ENCODE measurements at places on chromosomes 2 and 18.

DNA sequence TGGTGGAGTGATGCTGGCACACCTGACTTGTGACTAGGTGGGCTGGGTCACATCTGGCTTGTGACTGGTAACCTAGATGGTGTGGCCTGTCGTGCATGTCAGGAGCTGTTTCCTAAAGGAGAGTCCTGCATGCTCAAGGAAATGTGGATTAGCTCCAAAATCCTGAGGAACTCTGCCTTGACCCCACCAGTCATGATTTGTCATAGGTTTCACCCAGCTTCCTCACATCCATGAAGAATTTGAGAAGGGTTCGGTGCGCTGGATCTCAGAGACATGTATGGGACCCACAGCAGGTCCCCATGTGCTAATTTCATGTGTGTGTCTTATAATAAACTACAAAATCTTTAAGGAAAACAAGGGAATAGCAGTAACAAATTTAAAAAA lies 107.2 kb downstream of the COL6A3 start:
- DNase-seq: no peak

- DNase-seq: no peak
Observed at GRCh38 chr2:204647626-204648025, 102.4 kb downstream of the PARD3B start.

GRCh38 chr2:189836644-189837043 lies 52.4 kb downstream of the PMS1 start:
- DNase-seq: no peak

DNA sequence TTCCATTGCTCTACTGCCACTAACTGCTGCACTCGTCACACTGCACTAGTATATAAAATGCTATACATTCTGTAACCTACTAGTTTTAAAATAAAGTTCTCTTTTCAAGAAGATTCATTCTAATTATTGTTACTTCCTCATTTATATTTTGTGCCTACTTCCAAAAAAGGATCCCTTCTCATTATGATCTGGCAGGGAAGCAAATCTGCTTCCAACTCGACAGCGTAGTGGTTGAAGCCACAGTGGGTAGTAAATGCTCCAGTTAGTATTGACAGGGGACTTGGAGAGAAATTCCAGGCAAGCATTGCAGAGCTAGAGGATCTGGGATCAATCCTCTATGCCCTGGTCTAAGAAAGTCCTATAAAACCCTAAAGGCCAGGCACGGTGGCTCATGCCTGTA lies 53.3 kb upstream of the AP1S3 start:
- DNase-seq: no peak

- DNase-seq: no peak
Observed at GRCh38 chr2:219158586-219158985, 2.0 kb downstream of the NHEJ1 start.

- no peak for DNase-seq
Observed at GRCh38 chr2:135826544-135826943, 10.4 kb downstream of the LCT start.

GRCh38 chr2:1476617-1477195 lies 63.4 kb downstream of the TPO start:
- no peak for DNase-seq

- DNase-seq: no peak
Observed at GRCh38 chr2:238584617-238585016, 157.9 kb downstream of the ASB1 start.

DNA sequence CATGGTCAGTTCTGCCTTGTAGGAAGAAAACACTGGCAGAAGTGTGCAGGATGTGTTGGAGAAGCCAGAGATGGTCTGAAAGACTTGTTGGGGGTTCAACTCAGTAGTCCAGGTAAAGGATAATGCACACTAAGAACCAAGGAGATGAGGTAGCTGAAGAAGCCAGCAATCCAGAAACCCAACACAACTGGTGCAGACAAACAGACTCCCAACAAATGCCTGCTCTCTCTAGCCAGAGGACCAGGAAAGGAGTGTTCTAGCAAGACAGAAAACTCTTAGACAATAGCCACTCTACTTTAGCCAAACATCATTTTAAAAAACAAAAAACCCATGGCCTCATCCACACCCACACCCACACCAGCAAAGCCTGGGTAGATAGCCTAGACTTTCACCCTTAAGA lies 33.9 kb downstream of the EVA1A start:
- DNase-seq: no peak

GRCh38 chr2:129275706-129276105 lies 703.8 kb upstream of the RAB6C start:
- no peak for DNase-seq

- no peak for DNase-seq
Observed at GRCh38 chr18:29259838-29260237, 1082.9 kb upstream of the CDH2 start.

DNA sequence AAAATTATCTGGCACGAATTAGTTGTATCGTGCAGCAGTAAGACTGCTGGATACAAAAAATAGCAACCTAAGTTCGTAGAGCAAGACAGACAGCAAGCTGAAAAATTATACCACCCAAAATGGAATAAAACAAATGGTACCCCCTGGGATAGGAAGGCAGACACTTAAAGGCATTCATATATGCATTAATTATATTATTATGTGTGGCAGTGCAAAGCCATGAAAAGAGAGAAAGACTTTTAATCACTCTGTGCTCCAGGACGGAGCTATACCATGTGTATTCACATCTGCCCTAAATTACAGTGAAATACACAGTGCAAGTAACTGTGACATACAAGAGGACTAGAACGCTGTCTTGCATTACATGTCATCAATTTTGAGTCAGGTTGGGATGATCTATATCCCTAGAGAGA lies 235.9 kb downstream of the GULP1 start:
- no peak for DNase-seq

- DNase-seq: no peak
Observed at GRCh38 chr2:177207101-177207500, 5.5 kb upstream of the HNRNPA3 start.

GRCh38 chr18:53426666-53427184 lies 797.7 kb downstream of the MBD2 start:
- no peak for DNase-seq

DNA sequence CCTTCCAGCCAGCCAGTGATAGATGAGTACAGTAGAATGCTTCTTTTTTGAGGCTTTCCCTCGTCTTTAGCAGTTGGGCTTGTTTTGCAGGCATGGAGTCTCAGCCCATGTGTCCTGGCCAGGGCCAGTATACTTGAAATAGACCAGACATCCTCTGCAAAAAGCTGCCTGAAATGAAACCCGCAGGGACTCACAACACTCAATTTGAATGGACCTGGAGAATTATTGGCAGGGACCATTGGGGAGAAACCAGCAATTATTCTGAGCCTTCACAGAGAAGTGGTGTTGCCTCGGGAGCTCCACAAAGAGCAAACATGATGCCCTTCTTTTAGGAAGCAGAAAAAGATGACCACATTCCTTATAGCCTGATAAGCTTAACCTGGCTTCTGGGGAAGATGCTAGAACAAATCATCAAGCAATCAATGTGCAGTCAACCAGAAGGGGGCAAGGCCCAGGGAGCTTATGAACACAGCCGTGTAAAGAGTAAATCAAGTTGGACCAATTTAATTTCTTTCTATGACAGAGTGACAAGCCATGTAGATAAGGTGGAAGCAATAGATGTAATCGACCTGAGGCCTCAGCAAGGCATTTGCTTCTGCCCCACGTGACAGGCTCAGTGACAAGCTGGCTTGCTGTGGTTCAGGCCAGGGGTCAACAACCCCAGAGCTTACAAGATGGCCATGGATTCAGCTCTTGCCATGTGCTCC lies 42.1 kb downstream of the BOD1L2 start:
- no peak for DNase-seq

DNA sequence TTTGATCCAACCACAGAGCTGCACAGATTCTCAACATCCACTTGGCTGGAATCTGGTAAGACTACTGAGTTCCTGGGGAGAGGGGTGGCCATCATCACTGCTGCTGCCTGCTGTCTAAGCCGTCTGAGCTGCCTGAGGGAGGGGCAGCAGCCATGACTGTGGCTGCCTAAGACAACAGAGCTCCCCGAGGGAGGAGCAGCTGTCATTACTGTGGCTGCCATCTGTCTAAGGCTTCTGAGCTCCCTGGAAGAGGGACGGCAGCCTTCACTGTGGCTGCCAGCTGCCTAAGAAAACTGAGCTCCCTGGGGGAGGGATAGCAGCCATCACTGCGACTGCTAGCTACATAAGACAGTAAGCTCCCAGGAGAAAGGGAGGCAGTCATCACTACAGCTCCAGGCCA lies 584.4 kb downstream of the NR4A2 start:
- DNase-seq: no peak

DNA sequence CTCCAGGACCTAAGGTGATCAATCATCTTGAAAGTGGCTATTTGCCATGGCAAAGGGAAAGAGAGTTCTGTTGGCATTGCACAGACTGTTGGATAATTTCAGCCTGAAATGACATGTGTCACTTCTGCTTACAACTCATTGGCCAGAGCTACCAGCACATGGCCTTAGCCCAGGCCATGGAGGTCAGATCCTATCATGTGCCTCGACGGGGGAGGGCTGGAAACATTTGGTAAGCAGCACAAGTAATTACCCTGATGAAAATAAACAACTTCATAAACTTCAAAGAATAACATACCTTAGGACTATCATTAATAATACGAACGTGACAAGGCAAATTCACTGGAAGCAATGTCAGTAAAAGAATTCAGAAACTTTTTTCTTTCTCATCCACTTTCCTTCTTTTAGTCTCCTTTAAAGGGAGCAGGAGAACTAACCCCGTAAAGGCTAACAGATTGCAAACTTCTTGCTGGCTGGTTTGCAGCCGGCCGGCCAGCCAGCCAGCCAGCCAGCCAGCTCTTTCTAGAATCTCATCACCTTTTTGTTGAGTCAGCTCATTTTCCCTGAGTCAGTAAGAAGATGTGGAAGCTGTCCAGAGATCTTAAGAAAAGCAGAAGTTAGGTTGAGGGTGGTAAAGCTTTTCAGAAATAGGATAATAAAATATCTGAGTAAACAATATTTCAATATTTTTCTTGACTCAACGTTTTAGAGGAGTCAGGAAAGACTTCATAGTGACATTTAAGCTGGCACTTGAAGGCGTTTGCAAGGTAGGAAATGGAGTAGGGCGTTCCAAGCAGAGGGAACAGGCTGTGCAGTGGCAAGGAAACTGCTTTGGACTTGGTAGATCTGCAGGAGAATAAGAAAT lies 31.9 kb downstream of the CNRIP1 start:
- DNase-seq: no peak

DNA sequence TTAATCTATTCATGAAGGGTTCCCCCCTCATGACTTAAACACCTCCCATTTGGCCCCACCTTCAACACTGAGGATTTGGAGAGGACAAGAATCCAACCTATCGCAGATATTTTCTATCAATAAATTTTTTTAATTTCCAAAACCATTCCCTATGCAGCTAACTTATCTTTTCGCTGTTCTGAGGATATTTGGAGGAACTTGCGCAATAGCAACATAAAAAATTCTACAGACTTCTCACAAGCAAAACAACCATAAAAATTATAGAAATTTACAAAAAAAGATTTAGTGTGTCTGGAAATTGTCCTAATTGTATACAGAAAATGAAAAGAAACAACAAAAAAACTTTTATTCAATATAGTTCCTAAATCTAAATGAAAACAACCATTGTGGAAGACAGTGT lies 1472.7 kb upstream of the ZEB2 start:
- no peak for DNase-seq

- no peak for DNase-seq
Observed at GRCh38 chr2:195212586-195212985, 444.4 kb upstream of the SLC39A10 start.

All from stimulated activated CD4-positive, alpha-beta T cell treated with anti-CD3 and anti-CD28 coated beads, Interleukin-2, amount 100 ng/mL, for 48 hours (primary cell).